Activated naive CD4-positive, alpha-beta T cell treated with anti-CD3 and anti-CD28 coated beads, Interleukin-2, amount 10 ng/mL, durations not matched to agents 5 hours and 36 hours (primary cell): ENCODE measurements at places on chromosomes 5 and 9. TPM values are rescaled to one million over a fixed set of nuclear protein-coding genes. Genes with fewer than 3 reads are reported as not detected.

PCDHA9 gene
- not detected for total RNA-seq

FGF18 gene
- total RNA-seq, result 0.12 TPM

SLCO6A1 gene
- not detected for total RNA-seq

STKLD1 gene
- total RNA-seq, result 1.1 TPM

PCDHGB6 gene
- total RNA-seq, result 0.05 TPM

SLC36A3 gene
- not detected for total RNA-seq

NUTM2G gene
- not detected for total RNA-seq

TRAPPC13 gene
- 20.5 TPM for total RNA-seq

PHF24 gene
- total RNA-seq, result not detected

ZNG1C gene
- 27.9 TPM for total RNA-seq

PCAT7 gene
- not detected for total RNA-seq

BTNL9 gene
- not detected for total RNA-seq

IER5L gene
- total RNA-seq, result 2.2 TPM

TLR4 gene
- 0.07 TPM for total RNA-seq

OR1N1 gene
- not detected for total RNA-seq

MYMK gene
- total RNA-seq, result not detected

SLC6A18 gene
- not detected for total RNA-seq

FRMPD1 gene
- not detected for total RNA-seq

CSNK1A1 gene
- total RNA-seq, result 154 TPM

NKD2 gene
- total RNA-seq, result 4.9 TPM

COL27A1 gene
- total RNA-seq, result 2.8 TPM

PRSS3 gene
- not detected for total RNA-seq

UNC5A gene
- total RNA-seq, result not detected

TCERG1 gene
- 80.3 TPM for total RNA-seq

SPIN1 gene
- total RNA-seq, result 28.0 TPM

DNAH5 gene
- total RNA-seq, result not detected

IZUMO3 gene
- not detected for total RNA-seq
